Activated CD4-positive, alpha-beta T cell treated with anti-CD3 and anti-CD28 coated beads, Interleukin-2, amount 10 ng/mL, durations not matched to agents 24 days and 14 days (primary cell): ENCODE measurements at places on chromosomes 4 and X.

DNA sequence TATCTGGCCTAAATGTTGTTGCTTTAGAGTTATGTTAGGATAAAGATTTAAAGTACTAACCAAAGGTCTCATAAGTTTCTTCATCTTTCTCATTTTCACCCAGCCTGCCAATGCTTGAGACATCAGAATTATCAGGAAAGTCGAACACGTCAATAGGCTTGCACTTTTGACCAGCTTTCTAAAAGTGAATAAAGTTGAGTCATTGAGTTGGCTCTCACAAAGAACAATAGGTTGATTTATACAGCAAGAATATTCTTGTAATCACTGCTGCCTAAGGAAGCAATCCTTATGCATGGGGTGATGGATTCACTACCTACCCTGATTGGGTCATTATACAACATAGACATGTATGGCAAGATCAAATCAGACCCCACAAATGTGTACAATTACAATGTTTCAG, 5.0 kb downstream of the CENPU start:
- no peak for DNase-seq

DNA sequence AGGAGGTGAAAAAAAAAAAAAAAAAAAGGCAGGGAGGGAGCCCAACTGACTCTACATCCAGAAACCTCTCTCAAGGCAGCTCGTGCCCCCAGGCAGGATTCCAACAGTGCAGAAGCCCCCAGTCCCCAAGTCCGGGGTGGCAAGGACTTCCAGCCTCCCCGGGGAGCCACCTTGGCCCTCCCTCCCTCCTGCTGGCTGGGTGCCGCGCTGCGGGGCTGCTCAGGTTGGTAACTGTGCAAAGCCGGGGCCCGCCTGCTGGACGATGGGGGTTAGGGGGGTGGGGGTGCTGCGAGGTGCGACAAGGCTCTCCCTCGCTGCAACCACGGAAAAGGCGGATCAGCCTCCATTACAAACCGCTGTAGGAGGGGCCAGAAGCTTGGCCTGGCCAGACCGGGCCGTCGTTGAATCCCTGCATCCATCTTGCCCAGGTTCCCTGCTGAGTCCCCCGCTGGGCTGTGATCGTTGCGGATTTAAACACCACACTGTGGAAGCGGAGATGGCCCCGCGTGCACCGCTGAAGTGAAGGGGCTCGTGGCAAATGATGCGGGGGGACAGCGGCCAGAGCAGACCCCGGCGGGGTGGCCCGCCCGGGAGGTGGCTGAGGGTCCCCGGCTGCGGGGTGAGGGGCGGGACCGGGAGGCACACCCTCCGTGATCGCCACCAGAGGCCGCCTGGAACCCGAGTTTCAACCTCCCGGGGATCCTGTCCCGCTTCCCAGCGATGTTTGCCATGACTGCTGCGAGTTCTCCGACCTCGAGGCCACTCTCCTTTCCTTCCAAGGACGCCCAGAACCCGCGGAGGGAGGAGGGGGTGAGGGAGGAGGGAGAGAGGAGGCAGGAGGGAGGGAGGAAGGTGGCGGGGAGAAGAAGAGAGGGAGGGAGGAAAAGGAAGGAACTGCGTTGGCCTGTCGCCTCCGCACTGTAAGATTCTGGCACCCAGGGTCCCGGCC, 58.0 kb upstream of the DDX3X start:
- DNase-seq, result peak; percentile 82

DNA sequence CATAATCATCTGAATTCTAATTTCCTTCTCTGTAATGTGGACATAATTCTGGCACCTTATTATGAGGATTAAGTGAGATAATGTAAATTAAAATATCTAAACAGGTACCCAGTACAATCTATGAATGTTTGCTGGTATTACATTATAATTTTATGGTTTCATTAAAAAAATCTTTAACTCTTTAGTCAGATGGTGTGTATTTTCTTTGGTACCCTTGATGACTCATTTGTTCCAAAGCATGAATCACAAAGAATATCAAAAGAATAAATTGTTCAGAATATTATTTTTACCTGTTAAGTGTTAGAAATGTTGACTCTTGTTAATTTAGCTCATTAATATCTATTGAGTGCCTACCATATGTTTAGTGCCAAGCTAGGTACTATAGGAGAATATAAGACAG, 74.3 kb downstream of the SNX25 start:
- no peak for DNase-seq

DNA sequence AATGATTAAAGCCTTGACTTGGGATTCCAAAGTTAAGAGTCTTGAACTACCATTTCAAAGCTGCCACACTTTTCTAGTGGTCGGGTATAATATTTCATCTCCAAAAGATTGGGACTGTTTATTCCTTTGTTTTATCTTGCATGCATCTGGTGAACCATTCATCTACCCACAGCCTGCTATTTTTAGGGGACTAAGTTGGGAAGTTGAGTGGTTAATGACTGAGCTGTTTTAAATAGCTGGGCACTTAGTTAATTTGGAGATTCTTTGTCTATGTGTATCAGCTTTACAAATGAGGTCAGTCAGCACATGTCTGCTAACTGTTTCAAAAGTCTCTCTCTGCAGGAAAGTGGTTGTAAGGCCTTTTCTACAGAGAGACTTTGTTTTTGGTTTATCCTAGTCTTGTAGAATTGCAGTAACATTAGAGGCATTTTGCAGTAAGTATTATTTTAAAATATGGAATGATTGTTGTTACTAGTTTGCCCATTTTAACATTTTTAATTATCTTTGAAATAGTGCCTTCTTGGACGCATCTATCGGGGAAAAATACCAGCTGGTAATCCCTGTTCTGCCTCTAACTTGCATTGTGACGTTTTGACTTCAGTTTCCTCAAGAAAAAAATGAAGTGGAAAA, 8.2 kb downstream of the BMP2K start:
- no peak for DNase-seq

GRCh38 chr4:26288355-26288909, 32.4 kb upstream of the RBPJ start:
- peak; percentile 69 for DNase-seq

DNA sequence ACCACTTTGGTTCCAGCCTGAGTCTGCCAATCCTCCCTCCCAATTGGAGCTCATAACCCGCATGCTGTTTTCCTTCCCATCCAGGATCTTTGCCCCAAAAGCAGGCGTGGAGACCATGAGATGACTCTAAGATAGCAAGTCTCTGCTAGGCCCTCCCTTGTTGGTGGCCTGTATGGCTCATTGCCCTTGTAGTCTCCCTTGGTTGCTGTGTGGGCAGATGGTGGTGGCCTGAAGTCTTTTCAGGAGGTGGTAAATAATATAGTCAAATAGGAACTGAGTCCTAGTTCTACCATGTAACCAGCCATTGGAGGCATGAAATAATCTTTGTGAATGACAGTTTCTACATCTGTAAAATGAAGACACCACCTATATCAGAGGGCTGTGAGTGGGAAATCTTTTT, 1.2 kb downstream of the ATP6AP1 start:
- DNase-seq, result no peak

- peak; percentile 90 for DNase-seq
Observed at GRCh38 chr4:15778289-15779241, at the start of gene CD38. Gene CD38 (plus strand): TSS chr4:15778328. CDS start chr4:15778415, 87 bp downstream.

- peak; percentile 43 for DNase-seq
Observed at GRCh38 chr4:75289914-75290582, 224.2 kb downstream of the RCHY1 start.

- no peak for DNase-seq
Observed at GRCh38 chr4:90495936-90496335, 368.7 kb downstream of the CCSER1 start.

- no peak for DNase-seq
Observed at GRCh38 chr4:5206016-5206790, 154.9 kb downstream of the STK32B start.

DNA sequence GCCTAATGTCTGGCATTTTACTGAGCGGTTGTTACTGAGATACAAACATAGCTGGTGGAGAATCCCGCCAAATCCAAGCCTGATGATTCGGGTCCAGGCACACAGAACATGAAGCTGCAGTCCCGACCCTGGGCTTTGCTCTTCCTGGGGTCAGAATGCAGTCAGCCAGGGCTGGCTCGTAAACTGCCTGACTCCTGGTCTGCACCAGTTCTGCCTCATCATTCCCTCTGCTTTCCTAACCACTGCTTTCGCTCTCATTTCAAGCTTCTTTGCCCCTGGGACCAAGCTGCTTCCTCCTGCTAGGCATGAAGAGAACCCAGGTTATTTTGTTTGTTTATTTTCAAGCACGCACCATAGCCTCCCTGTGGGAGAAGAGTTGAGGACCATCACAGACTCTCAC, 39.3 kb downstream of the GATB start:
- no peak for DNase-seq

DNA sequence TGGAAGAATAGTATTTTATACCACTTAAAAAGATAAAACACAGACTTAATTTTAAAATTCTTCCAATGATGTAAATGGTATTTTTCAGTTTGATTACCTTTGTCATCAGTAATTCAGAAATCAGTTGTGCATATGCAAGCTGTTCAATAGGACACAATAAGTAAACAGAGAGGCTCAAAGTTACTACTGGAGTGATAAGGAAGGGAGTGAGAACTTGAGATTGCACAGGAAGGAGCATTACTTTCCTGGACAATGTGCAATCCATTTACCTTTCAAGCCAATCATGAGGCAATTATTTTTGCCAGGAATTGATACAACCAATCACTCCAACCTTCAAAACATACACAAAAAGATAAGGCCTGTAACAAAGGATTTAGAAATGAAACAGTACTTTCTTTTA, 1024.3 kb downstream of the RAPGEF2 start:
- DNase-seq, result no peak

DNA sequence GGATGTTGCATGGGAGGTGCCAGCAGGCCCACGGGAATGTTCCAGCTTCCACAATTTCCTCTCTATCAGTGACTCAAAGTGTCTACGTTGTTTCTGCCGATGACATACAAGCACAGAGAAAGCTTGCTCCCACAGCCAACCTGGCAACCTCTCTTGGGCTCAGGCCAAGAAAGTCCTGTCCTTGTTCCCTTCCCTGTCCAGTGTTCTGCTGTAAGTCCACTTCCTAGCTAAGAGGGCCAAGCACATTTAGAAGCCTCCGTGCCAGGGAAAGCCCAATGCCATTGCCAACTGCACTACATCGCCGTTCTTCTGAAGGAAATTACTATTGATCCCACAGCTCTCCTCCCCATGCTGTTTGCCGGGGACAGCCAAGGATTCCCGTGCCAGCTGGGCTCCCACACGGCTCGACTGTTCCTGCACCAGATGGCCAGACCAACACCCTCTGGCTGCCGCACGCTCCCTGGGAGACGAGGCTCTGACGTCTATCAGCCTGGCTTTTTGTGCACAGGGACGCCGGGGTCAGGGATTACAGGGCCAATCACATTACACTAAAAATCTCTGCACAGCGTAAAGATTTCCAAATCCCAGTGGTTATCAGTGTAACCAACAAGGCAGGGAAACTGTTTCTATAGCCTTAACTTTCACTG, 284.0 kb downstream of the BCOR start:
- no peak for DNase-seq

DNA sequence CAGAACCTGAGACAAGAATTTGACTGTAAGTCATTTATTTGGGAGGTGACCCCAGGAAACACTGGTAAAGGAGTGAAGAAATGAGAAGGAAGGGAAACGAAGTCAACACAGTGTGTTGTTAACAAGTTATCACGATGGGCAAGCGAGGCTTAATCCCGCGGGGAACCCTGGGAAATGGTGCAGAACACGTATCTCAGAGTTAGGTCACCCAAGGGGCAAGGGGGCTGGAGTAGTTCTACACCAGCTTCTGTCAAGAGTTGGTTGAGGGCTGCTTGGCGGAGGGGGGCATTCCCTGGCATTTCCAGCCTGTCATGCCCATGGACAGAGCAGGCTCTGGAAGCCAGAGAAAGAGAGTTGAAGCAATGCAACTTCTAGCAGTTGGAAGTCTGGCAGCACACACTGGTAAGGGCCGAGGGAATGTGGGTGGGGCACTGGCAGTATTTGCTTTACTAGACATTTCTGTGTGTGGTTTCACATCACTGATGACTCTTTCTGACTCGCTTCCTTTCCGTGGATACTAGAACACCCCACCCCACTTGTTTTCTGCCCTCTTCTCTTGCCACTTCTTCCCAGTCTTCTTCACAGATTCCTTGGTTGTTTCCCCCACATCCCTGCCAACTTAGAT, 52.2 kb upstream of the ADGRG2 start:
- DNase-seq, result no peak

DNA sequence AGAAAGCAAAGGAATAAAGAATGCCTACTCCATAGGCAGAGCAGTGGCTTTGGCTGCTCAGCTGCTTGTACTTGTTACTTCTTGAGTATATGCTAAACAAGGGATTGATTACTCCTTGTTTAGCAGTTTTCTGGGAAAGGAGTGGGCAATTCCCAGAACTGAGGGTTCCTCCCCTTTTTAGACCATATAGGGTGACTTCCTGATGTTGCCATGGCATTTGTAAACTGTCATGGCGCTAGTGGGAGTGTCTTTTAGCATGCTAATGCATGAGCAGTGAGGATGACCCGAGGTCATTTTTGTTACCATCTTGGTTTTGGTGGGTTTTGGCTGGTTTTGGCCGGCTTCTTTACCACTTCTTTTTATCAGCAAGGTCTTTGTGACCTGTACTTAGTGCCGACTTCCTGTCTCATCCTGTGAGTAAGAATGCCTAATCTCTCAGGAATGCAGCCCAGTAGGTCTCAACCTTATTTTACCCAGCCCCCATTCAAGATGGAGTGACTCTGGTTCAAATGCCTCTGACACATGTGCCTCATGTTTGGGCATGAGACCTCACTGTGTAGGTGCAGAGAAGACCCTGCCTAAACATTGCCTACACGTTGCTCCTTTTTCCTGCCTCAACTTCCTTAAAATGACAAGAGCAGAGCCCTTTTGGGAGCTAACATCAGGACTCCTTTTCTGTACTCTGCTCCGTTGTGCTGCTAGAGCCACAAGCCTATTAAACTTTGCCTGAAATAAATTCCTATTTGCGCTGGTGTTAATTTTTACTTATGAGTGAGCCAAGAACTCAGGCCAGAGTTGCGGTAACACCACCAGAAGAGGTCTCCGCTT, 21.0 kb upstream of the UBA6 start:
- DNase-seq, result peak; percentile 45

GRCh38 chrX:41761702-41762101, 37.7 kb downstream of the GPR82 start:
- no peak for DNase-seq

DNA sequence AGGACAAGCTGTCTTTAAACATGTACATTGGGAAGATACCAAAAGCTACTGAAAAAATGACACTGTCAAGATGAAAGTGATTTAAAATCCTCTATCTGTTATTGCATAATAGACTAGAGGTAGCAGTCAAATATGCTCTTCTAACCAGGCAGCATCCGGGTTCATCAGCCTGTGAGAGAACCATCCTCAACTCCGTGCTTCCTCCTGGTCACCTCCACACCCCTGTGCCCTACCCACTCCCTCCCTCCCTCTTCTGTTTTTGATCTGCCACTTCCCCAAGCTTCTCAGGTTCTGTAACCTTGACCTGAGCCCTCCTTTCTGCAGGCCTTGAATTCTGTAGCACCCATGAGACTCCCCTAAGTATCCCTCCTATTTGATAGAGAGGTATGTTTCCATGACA, 5.9 kb downstream of the NOX1 start:
- no peak for DNase-seq
